Hair follicle dermal papilla cell (primary cell): ENCODE measurements at places on chromosomes 16 and 17. TPM values are rescaled to one million over a fixed set of nuclear protein-coding genes. Genes with fewer than 3 reads are reported as not detected.

PIRT gene
- total RNA-seq = not detected in 2 replicates

TBC1D3G gene
- total RNA-seq = not detected in 2 replicates

APOBR gene
- not detected in 2 replicates for total RNA-seq

KRTAP17-1 gene
- total RNA-seq = not detected in 2 replicates

SLC12A3 gene
- not detected in 2 replicates for total RNA-seq

CCL5 gene
- 0.16 TPM in 1 of 2 replicates, not detected in the other for total RNA-seq

KRTAP4-4 gene
- total RNA-seq = not detected in 2 replicates

KRTAP3-2 gene
- not detected in 2 replicates for total RNA-seq

BCAR1 gene
- total RNA-seq = 117 and 128 TPM in 2 replicates

HS3ST6 gene
- 0.16 TPM in 1 of 2 replicates, not detected in the other for total RNA-seq
